Right atrium auricular region (tissue), 2 donors: ENCODE measurements at places on chromosomes 7 and 10. TPM values are rescaled to one million over a fixed set of nuclear protein-coding genes. Genes with fewer than 3 reads are reported as not detected.

ARHGEF35 gene
- 1.7 TPM for total RNA-seq

SSMEM1 gene
- total RNA-seq = not detected

HECW1 gene
- not detected for total RNA-seq

ASB4 gene
- 1.5 TPM for total RNA-seq

AOC1 gene
- not detected for total RNA-seq

LIPF gene
- total RNA-seq = not detected

PLXDC2 gene
- total RNA-seq = 24.0 TPM

H2AZ2 gene
- 175 TPM for total RNA-seq

NUPR2 gene
- total RNA-seq = not detected

NKX1-2 gene
- total RNA-seq = not detected

PPP1R3A gene
- 97.9 TPM for total RNA-seq

C10orf53 gene
- not detected for total RNA-seq

TMEM236 gene
- 0.41 TPM for total RNA-seq

EN2 gene
- not detected for total RNA-seq

DGKB gene
- 0.63 TPM for total RNA-seq

FZD8 gene
- 15.6 TPM for total RNA-seq

MMP21 gene
- total RNA-seq = 0.67 TPM

SPOCK2 gene
- 19.3 TPM for total RNA-seq

NFE2L3 gene
- total RNA-seq = 0.63 TPM

HABP2 gene
- not detected for total RNA-seq

AKR1B15 gene
- 0.20 TPM for total RNA-seq

PHKG1 gene
- 11.7 TPM for total RNA-seq
